ENCODE measurements at places on chromosomes 3 and 15.

DNA sequence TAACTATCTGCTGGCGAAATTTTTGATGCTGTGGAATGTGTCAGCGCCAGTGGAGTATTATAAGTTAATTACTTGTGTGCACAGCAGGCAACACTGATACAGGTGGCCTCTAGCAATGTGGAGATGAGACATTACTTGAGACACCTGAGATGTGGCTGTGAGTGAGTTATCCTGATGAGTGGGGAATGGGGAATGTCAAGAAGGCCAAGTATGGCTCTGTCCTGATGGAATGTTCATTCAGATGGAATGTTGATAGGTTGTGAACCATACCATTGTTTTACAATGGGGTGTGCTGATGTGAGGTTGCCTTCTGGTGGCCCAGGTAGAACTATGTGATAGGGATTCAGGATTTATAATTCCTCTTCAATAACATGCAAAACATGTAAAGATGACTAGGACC, 404.8 kb downstream of the PTPRG start:
- DNase-seq = no peak

- no peak for DNase-seq
Measured at GRCh38 chr3:60504827-60505457, 746.3 kb downstream of the FHIT start.

- no peak for DNase-seq
Measured at GRCh38 chr15:57085267-57085666, 166.8 kb downstream of the TCF12 start.

DNA sequence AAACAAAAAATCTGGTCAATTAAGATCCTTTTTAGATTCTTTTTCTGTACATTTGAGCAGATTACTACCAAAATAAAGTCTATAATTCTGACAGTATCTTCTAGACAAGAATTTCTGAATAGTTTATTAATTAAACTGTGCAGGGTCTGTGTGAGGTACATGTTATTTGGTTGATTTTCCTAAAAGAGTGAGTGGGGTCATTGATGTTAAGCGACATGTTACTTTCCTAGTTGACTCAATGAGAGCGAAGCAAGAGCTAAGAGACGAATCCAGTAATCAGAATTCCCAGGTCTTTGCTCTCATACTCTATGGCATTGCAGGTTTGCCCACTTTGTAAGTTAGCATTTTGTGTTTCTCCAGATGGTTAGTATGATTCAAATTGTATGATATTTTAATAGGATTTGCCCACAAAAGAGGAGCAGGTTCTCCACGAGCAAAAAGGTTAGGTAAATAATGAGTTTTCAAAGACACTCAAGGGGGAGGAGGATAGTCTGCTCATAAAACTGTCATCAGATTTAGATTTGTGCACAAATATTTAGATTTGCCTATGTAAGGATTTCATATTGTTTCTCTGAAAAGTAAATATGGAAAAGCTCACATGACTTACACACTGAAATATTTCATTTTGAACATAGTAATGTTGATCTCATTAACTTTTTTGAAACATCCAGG, 217.2 kb upstream of the CGNL1 start:
- DNase-seq = no peak

- no peak for DNase-seq
Measured at GRCh38 chr3:42371776-42372175, 38.6 kb downstream of the LYZL4 start.

GRCh38 chr3:170863816-170864215, 6.2 kb downstream of the RPL22L1 start:
- no peak for DNase-seq

GRCh38 chr3:99927671-99928457, 110.2 kb downstream of the CMSS1 start:
- DNase-seq = no peak

- no peak for DNase-seq
Measured at GRCh38 chr15:85646538-85647091, 148.1 kb downstream of the KLHL25 start.

- DNase-seq = no peak
Measured at GRCh38 chr3:149706905-149707304, 45.4 kb downstream of the COMMD2 start.

DNA sequence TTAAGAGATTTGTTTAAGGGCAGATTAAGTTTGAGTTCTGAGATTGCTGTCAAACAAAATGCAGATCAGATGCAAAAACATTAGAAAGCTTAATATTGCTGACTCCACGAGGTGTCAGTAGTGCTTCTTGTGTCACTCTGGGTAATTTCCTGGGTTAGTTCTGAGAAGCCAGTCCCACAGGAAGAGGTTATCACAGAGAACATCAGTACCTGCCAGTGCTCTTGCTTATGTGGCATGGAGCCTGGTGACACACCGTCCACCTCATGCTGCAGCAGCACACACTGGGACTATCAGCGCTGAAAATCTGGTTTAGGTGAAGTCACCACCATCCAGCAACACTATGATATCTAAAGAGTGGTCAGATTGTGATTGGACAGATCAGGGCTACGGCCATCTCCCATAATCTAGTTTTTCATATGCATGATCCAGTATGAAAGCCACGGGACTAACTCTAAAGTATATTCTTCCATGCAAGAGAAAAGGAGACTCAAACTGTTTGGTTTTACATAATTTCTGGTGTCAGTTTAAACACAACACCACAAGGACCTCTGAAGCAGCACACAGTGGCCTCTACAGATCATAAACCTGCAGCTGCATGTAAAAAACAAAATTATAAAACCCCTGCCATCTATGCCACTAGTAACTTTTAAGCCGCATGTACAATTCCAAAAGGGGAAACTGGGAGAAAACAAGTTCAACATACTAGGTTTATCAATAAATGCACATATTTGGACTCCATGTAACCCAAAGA, 36.1 kb upstream of the MYO5C start:
- no peak for DNase-seq

DNA sequence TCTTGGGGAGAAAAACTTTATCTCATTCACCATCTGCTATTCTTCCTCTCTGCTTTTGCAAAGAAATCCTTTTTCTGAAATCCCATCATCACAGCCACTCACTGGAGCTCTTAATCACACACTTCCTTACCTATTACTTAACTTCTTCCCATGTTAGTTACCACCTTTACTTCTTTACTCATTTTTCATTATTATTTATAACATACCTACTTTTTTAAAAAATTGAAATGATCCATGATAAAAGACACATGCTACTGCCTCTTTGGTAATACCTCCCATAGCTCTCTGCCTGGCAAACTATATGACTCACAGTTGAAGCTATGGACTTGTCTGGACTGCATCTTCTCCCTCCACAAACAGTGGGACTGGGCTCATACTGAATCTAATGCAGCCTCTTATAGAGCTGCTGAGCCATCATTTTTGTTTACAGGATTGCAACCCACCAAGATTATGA, 150.3 kb downstream of the TNIK start:
- no peak for DNase-seq

GRCh38 chr3:119870512-119870911, 88.6 kb downstream of the NR1I2 start:
- DNase-seq = no peak

DNA sequence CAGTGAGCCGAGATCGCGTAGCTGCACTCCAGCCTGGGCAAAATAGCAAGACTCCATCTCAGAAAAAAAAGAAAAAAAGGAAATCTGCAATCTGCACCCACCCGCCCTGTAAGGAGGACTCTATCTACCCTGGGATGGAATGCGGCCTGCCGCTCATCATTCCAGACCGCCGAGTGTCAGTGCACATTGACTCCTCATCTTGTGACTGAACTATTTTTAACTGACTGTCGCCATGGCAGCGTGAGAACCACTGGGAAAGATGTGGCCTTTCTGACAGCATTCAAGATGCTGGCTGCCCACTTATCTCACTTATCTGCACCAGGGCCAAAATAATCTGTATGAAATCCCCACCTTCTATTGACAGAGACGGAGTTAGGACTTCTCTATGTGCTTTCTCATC, 38.8 kb upstream of the ANKRD34C start:
- DNase-seq = no peak

DNA sequence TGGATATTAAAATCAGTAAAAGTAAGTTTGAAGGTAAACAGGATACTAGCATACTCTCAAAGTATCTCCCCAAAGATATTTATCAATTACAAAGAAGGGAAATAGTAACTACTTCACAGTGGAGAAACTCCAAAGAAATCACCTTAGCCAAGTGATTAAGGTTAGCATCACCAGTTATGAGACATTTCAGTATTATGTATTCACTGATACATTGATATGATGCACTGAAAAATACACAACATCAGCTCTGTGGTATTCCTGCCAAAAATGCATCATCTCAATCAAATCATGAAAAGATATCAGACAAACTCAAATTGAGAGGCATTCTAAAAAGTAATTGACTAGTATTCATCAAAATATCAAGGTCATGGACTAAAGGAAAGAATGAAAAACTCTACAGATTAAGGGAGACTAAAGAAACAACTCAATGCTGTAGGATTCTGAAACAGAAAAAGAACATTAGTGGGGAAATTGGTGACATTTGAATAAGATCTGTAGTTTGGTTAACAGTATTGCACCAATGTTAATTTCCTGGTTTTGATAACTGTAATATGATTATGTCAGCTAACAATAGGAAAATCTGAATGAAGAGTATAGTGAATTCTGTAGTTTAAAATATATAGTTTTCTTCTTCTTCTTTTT, 215.4 kb downstream of the UACA start:
- no peak for DNase-seq

DNA sequence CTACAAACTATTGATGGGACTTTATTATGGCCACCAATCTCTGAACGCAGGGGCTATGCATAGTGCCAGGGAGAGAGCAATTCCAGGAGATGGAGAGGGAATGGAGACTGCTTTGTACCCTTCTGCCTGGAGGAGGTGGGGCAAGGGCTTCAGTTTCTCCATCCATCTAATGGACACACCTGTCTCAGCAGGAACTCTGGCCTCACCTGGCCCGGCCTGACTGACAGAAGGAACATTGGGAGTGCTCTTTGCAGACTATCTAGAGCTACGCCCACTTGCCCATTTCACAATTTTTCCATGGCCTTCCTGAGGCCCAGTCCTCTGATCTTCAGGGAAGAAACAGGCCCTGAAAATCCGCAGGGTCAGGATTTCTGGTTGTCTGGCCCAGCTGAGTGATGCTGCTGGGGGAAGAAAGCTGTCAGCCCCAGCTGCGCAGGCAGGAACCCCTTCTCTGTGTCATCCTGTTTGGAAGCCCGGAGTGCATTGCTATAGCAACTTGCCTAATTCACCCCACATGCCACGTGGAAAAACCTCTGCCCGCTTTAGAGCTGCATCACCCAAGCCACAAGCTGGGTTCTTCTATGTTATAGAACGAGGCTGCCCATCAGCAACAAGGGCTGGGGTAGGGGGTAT, 6.4 kb downstream of the ITGA11 start:
- DNase-seq = no peak

DNA sequence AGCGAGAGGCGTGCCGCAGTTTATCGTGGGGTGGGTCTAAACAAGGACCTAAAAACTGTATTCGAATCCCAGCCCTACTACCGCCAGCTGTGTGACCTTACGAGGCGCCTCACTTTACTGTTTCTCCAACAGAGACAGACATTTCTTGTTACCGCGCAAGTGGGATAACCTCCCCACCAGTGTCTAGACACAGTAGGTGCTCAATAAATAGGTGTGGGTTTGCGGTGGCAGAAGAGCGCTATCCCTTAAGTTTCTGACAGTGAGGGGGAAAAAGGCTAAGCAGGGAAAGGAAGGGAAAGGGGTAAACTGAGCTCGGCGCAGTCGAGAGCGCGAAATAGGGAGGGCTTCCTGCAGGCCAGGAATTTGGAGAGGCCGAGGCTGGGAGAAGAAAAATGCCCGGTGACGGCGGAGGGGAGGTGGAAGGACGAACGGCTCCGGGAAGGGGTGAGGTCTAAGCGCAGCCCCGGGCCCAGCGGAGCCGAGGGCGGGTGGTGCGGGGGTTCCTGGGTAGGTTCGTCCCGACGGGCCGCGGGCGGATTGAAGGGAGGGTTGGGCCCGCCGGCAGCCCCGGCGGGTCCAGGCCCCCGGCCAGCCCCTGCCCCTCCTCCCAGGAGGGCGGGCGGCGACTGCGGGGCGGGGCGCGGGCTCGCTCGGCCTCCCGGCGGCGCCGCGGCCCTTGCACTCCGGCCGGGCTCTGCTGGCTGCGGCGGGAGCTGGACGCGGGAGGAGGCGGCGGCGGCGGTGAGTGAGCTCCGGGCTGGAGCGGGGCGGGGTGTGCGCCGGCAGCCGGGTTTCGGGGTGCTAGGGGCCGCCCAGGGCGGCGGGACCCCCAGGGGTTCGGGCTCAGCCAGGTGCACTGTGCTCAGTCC, at the start of gene CGNL1:
TSS of gene CGNL1 (plus strand) at position 679 of the 869 bp plus-strand sequence. CDS start 61,495 bp downstream, outside the sequence.
- peak; percentile 62 for DNase-seq

- no peak for DNase-seq
Measured at GRCh38 chr3:124486324-124486723, 243.9 kb upstream of the UMPS start.

- no peak for DNase-seq
Measured at GRCh38 chr15:56371495-56372147, 6.4 kb downstream of the TEX9 start.

DNA sequence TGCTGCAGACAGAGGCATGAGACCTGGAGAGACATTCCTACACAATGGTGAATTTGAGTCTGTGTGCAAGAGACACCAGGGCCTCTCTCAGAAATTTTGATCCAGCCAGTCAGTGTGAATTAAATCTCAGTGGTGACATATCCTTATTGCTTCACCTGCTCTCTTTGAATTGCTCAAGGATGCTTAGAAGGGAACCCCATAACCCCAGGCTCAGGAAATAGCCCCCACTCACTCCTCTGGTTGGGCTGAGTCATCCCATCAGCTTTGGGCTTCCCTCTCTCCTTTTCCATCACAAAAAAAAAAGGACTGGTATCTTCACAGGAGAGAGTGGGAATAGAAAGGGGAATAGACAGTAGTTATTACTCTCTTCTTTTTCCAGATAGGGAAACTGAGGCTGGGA, 33.0 kb upstream of the LARS2 start:
- no peak for DNase-seq

DNA sequence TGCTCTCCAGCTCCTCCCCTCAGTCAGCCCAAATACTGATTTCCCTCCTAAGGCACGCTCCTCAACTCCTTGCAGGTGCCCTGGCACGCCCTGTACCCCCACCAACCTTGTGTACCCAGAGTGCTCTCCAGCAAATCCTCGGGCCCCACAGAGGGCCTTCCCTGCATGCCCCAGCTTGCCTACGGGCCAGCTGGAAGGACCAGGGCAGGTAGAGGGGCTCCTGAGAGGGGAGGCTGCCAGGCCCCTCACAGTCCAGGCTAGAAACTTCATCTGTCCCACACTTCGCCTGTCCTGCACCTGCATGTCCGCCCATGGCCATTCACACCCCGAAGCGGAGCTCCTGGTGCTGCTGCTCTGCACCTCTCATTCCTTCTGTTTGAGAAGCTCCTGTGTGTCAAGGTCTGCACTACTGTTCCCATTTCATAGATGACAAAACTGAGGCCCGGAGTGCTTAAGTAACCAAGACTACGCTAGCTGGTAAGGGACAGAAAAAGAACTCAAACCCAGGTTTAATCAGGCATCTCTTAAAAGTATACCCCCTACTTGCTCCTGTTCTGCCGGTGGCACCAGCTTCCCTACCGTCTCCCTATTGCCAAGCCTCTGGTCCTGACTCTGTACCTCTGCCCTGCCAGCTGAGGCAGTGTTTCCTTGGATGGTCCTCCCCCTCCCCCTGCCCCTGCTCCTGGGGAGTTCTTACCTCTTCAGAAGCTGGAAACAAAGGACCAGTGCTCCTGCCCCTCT, 35.6 kb downstream of the ZXDC start:
- no peak for DNase-seq

- no peak for DNase-seq
Measured at GRCh38 chr15:55327387-55327786, 8.4 kb downstream of the PIGB start.

GRCh38 chr3:64306745-64307144, 81.5 kb upstream of the PRICKLE2 start:
- DNase-seq = peak; percentile 38

GRCh38 chr15:26864664-26865191, 2.1 kb upstream of the GABRA5 start:
- peak; percentile 65 for DNase-seq

- DNase-seq = no peak
Measured at GRCh38 chr3:52277972-52278509, 408 bp downstream of the WDR82 start.
